ENCODE measurements at places on chromosomes 1 and 21.

DNA sequence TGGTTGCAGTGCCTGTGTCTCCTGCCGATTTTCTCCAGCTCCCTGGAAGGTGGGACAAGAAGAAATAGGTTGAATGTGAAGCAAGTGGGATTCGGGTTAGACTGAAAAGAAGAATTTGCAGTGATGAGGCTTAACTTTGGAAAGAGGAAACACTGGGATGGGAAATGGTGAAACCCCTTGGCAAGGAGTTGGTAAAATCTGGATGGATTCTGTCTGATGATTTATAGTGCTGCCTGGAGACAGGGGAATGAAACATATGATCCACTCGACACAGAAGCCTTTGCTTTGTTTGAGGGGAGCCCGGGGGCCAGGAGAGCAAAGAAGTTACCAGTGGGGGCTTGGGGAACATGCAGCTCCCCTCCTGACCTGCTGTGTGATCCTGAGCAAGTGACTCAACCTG, 67.2 kb downstream of the UBIAD1 start:
- no peak overlapping the region for H3K4me3 ChIP-seq
- peaks cover 54% of the 10 kb centered on the region for H3K27me3 ChIP-seq
- H3K36me3 ChIP-seq = no peaks in the 10 kb centered on the region
- no peak overlapping the region for H3K27ac ChIP-seq
- H3K4me1 ChIP-seq = no peaks in the 10 kb centered on the region

- no peak for DNase-seq
- no peak overlapping the region for H3K27ac ChIP-seq
- H3K27me3 ChIP-seq = peaks cover 32% of the 10 kb centered on the region
- H3K4me3 ChIP-seq = no peak overlapping the region
Observed at GRCh38 chr1:155077346-155077745, 1.3 kb upstream of the EFNA3 start.

GRCh38 chr1:67690411-67690810, 5.4 kb downstream of the GADD45A start:
- H3K27me3 ChIP-seq = no peaks in the 10 kb centered on the region
- peak overlapping the region; percentile 97 for H3K27ac ChIP-seq
- H3K4me3 ChIP-seq = no peak overlapping the region
- peaks cover 18% of the 10 kb centered on the region for H3K4me1 ChIP-seq

- H3K36me3 ChIP-seq = no peaks in the 10 kb centered on the region
- H3K4me3 ChIP-seq = no peak overlapping the region
- H3K4me1 ChIP-seq = peaks cover 15% of the 10 kb centered on the region
- DNase-seq = peak; percentile 75
- no peak overlapping the region for H3K27ac ChIP-seq
Observed at GRCh38 chr1:60265560-60266535, 192.3 kb upstream of the C1orf87 start.

GRCh38 chr1:228175316-228176023, 9.9 kb downstream of the IBA57 start:
- H3K36me3 ChIP-seq = no peaks in the 10 kb centered on the region
- no peak overlapping the region for H3K27ac ChIP-seq
- H3K4me1 ChIP-seq = no peaks in the 10 kb centered on the region
- no peak overlapping the region for H3K4me3 ChIP-seq
- DNase-seq = no peak

GRCh38 chr1:199150756-199151155, 511.9 kb downstream of the PTPRC start:
- peaks cover 56% of the 10 kb centered on the region for H3K27me3 ChIP-seq
- H3K4me3 ChIP-seq = no peak overlapping the region
- H3K4me1 ChIP-seq = no peaks in the 10 kb centered on the region
- H3K36me3 ChIP-seq = no peaks in the 10 kb centered on the region

DNA sequence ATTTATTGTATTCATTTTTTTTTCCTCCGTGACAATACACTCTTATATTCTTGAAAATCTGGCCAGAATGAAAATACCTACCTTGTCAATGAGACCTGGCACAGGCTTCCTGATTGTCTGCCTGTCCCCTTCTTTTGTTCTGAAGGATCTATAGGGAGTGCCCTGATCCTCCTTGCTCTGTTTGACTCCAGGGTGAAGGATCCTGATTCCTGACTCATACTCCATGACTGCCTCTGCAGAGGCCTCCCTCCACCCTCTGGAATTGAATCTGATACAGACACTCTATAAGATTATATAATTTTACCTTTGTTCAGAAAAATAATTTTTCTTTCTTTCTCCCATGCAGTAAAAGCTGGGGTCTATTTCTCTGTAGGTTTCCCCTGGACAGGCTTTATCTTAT, 116.2 kb downstream of the HMCN1 start:
- H3K4me1 ChIP-seq = peaks cover 45% of the 10 kb centered on the region
- no peaks in the 10 kb centered on the region for H3K27me3 ChIP-seq
- H3K36me3 ChIP-seq = no peaks in the 10 kb centered on the region

- H3K36me3 ChIP-seq = no peaks in the 10 kb centered on the region
- no peak for DNase-seq
- H3K4me1 ChIP-seq = no peaks in the 10 kb centered on the region
- H3K4me3 ChIP-seq = no peak overlapping the region
- H3K27me3 ChIP-seq = no peaks in the 10 kb centered on the region
Observed at GRCh38 chr1:241034203-241034936, 322.6 kb downstream of the RGS7 start.

DNA sequence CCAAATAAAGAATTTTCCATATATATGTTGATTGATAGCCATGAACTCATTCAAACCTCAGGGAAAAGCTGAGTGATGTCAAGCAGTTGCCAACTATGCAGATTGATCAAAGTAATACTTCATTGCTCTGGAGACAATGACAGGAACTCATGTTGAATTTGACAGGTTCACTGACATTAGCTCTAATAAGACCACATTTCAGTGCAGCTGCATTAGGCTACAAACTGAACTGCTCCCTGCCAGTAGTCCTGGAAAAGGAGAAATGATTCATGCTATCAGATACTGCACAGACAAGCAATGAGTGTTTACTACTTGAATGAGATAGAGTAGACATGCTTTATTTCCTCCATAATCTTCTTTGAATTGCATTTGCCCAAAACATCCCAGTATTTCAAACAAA, 948.4 kb downstream of the MRPL39 start:
- no peaks in the 10 kb centered on the region for H3K4me1 ChIP-seq
- H3K27me3 ChIP-seq = no peaks in the 10 kb centered on the region
- H3K4me3 ChIP-seq = no peak overlapping the region
- H3K36me3 ChIP-seq = no peaks in the 10 kb centered on the region

DNA sequence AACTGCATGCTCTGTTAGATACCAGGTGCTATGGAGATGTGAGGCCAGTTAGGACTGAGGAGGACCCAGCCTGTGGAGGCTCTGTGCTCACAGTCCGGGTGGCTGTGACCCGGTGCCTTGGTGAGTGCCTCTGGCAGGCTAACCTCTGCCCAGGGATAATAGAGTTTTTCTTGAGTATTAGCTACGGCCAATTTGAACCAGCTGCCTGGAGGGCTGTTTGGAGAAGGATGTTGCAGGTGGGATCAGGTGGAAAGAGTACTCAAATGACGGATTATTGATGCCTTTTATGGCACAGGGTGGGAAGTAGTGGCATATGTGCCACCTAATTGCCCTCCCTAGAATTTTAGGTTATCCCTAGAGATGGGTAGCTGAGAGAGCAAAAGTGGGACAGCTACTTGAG, 182.7 kb downstream of the GRIK3 start:
- H3K36me3 ChIP-seq = no peaks in the 10 kb centered on the region
- no peaks in the 10 kb centered on the region for H3K27me3 ChIP-seq
- no peak overlapping the region for H3K27ac ChIP-seq
- no peak overlapping the region for H3K4me3 ChIP-seq

DNA sequence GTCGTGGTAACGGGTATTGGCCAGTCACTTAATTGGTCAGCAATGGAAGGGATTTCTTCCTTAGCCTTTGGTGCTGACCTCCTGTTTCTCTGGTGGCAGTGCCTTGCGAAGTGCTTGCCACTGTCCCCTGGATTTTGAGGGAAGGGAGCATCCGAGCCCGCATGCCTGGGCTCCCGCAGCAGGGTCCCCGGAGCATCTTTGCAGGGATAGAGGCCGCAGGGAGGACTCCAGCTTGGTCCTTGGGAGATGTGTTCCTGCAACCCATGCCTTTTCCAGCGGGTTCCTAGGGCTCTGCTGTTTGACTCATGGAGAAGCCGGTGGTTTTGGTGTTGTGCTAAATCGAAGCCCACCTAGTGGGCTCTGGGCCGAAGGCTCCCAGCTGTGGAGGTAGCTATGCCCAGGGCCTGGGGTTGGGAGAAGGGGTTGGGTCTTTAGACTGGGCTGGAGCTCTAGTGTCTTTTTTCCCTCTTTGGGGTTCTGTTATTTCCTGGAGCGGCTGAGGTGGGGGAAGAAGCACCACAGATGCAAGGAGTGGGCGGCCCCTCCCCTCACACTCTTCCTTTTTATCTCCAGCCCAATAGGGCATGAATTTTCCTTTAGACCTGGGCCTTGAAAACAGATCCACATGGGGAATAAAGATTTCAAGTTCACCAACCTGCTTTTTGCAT, 39.0 kb downstream of the PIK3CD start:
- no peak overlapping the region for H3K27ac ChIP-seq
- DNase-seq = no peak
- no peaks in the 10 kb centered on the region for H3K27me3 ChIP-seq
- no peaks in the 10 kb centered on the region for H3K36me3 ChIP-seq

DNA sequence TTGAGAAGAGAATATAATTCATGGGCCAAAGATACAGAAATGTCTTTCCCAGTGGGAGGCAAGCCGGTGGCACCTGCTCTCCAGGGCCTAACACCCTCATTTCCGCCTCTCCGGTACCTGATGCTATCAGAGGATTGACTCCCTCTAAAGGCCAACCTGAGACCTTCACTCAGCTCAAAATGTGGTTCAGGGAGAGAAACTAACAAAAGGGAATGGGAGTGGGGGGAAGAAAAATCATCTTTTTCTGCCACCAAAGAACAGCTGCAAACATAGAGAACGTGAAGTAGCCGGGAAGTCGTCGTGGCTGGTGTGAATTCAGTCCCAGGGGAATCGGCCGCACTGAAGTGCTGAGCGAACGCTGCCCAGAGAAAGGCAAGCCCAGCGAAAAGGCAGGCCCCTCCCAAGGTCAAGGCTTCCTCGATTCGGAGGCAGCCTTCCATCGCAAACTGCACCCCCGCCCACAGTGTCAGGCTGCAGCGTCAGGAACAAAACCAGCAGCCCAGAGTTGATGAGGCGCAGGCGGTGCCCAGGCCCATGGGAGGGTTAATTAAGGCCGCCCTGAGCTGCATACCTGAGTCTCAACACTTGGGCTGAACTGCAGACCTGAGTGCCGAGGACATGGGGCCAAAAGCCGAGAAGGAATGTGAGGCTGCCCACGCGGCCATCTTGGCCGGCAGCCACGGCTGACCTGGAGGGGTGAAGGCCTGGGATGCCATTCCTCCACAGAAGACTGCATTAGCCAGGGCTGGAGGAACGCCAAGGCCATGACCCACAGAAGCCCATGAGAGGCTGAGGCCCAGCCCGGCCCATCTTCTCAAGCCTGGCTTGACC, 160.2 kb downstream of the PSMG1 start:
- peak; percentile 21 for DNase-seq
- no peak overlapping the region for H3K4me3 ChIP-seq
- peaks cover 15% of the 10 kb centered on the region for H3K4me1 ChIP-seq
- H3K36me3 ChIP-seq = no peaks in the 10 kb centered on the region
- H3K27me3 ChIP-seq = no peaks in the 10 kb centered on the region

- DNase-seq = peak; percentile 76
- H3K27ac ChIP-seq = no peak within 1 kb of the TSS
- H3K36me3 ChIP-seq = no peaks in the 10 kb centered on the region
Observed at GRCh38 chr1:201888282-201889089, at the start of gene SHISA4. TSS of gene SHISA4 (plus strand) at chr1:201888898. CDS start at chr1:201888995, 97 bp downstream.

DNA sequence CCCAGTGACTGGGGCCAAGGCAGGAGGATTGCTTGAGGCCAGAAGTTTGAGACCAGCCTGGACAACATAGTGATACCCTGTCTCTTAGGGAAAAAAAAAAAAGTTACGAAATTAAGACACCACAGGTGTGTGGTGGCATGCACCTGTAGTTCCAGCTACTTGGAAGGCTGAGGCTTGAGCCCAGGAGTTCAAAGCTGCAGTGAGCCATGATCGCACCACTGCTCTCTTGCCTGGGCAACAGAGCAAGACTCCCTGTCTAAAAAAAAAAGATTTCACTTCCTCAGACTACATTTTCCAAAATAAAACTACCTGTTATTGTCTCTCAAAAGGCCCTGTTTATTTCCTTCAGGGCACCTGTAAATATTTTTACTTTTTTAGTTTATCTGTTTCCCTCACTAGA, 4.7 kb upstream of the STK40 start:
- peaks cover 17% of the 10 kb centered on the region for H3K4me1 ChIP-seq
- DNase-seq = no peak
- H3K27ac ChIP-seq = no peak overlapping the region
- H3K4me3 ChIP-seq = no peak overlapping the region
- no peaks in the 10 kb centered on the region for H3K27me3 ChIP-seq

GRCh38 chr21:31248598-31248997, 95.5 kb downstream of the TIAM1 start:
- H3K36me3 ChIP-seq = 0 out of 2 replicates have a peak, but pooled peaks cover 4% of the 10 kb centered on the region
- H3K27ac ChIP-seq = no peak overlapping the region
- peak; percentile 6 for DNase-seq
- no peaks in the 10 kb centered on the region for H3K4me1 ChIP-seq

GRCh38 chr1:240524356-240525069, 87.4 kb downstream of the GREM2 start:
- H3K27ac ChIP-seq = no peak overlapping the region
- peak; percentile 33 for DNase-seq
- H3K4me1 ChIP-seq = no peaks in the 10 kb centered on the region
- H3K4me3 ChIP-seq = no peak overlapping the region

DNA sequence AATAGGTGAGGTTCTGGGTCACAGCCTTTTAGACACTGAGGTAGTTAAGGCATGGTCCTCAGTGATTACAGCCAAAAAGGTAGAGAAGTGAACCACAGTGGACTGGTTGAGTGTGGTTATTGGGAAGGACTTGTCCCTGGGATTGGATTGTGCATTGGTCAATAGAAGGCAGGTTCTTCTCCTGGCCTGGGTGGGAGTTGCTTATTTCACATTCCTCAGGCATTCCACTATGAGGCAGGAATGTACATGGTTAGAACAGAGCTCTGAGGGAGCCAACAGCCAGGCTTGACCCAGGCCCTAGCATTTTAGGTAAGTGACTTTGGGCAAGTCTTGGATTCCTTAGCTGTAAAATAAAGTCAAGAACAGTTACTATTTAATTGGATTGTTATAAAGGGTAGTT, 97.9 kb upstream of the MARK1 start:
- no peaks in the 10 kb centered on the region for H3K36me3 ChIP-seq
- H3K4me3 ChIP-seq = no peak overlapping the region
- H3K27ac ChIP-seq = no peak overlapping the region
- H3K27me3 ChIP-seq = peaks cover 8% of the 10 kb centered on the region
- DNase-seq = no peak

DNA sequence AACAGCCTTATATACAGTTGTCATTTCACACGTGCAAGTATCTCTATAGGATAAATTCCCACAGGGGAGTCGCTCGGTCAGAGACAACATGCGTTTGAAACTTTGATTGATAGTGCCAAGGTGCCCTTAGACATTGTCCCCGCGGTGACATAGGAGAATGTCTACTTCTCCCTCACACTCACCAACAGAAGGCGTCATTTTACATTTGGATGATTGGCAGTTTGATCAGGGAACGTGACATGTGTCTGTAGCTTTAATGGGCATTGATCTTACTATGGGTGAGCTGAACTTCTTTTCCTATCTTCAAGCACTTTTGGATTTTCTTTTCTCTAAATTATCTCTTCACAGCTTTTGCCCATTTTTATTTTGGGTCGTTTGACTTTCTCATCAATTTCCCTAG, 42.6 kb upstream of the PAX7 start:
- no peak overlapping the region for H3K27ac ChIP-seq
- no peak overlapping the region for H3K4me3 ChIP-seq
- H3K36me3 ChIP-seq = no peaks in the 10 kb centered on the region
- DNase-seq = no peak

Data from GM23248 (cell line).